Activated CD4-positive, alpha-beta T cell treated with anti-CD3 and anti-CD28 coated beads for 24 hours (primary cell): ENCODE measurements at places on chromosomes 7 and 10.

- DNase-seq: no peak
Measured at GRCh38 chr7:32108651-32109050, 38.4 kb upstream of the PDE1C start.

- DNase-seq: no peak
Measured at GRCh38 chr7:115980159-115980558, 50.4 kb downstream of the TFEC start.

GRCh38 chr7:131502810-131503508, 53.5 kb downstream of the PODXL start:
- DNase-seq: no peak

- DNase-seq: no peak
Measured at GRCh38 chr10:31288962-31289361, 30.1 kb upstream of the ZEB1 start.

- DNase-seq: no peak
Measured at GRCh38 chr7:98034081-98035035, 44.4 kb upstream of the OCM2 start.

GRCh38 chr10:105973360-105973759, 1191.1 kb downstream of the SORCS1 start:
- no peak for DNase-seq
